OCI-M1 (cell line): ENCODE measurements at places on chromosomes 16 and 17.

DNA sequence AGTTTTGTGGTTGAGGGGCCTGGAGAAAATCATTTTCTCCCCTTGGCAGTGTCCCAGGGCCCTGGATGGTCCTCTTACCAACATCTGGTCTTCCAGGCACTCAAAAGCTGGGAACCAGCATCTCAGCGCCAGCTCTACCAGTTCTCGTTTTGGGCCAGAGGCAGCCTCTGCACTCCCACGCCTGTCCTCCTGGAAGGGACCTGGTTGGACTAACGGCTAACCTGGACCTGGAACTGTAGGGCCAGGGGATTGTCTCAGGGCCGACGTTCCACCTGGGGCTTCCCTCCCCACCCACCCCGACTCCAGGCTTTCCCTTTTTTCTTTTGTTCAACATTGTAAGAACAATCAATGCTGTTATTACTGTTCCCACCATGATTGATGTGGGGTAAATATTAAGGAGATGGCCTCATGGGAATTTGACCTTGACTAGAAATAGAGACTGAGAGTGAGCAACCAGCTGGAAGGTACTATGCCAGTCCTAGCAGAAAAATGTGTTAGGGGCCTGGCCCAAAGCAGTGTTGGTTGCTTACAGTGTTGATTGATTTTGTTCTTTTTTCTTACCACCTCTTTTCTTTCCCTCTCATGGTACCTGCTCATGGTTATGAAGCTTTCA, 81.4 kb downstream of the ABCC6 start:
- DNase-seq, result no peak

GRCh38 chr16:1981398-1981836, at the start of gene NOXO1:
Gene NOXO1, minus strand, starts transcription at chr16:1981469. Its CDS starts 290 bp downstream, at chr16:1981179.
- DNase-seq, result peak; percentile 8

DNA sequence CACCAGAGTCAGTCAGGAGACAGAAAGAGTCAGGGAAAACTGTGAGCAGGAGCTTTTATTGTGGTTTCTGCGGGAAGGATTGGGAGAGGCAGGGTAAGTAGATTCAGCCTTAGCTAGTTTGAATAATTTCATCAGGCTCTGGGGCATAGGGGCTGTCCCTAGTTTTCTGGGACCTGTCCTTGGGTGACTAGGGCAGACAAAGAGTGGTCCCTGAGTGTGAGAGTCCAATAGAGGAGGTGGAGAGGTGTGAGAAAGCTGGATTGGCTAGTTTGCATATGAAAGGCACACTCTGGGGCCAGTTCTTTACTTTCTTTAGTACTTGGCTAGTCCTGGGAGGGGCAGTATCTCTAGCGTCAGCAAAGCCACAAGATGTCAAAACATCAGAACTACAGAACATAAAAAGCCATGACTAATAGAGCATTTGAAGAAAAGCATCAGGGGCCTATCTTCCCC, 255.6 kb downstream of the HS3ST3A1 start:
- peak; percentile 91 for DNase-seq

DNA sequence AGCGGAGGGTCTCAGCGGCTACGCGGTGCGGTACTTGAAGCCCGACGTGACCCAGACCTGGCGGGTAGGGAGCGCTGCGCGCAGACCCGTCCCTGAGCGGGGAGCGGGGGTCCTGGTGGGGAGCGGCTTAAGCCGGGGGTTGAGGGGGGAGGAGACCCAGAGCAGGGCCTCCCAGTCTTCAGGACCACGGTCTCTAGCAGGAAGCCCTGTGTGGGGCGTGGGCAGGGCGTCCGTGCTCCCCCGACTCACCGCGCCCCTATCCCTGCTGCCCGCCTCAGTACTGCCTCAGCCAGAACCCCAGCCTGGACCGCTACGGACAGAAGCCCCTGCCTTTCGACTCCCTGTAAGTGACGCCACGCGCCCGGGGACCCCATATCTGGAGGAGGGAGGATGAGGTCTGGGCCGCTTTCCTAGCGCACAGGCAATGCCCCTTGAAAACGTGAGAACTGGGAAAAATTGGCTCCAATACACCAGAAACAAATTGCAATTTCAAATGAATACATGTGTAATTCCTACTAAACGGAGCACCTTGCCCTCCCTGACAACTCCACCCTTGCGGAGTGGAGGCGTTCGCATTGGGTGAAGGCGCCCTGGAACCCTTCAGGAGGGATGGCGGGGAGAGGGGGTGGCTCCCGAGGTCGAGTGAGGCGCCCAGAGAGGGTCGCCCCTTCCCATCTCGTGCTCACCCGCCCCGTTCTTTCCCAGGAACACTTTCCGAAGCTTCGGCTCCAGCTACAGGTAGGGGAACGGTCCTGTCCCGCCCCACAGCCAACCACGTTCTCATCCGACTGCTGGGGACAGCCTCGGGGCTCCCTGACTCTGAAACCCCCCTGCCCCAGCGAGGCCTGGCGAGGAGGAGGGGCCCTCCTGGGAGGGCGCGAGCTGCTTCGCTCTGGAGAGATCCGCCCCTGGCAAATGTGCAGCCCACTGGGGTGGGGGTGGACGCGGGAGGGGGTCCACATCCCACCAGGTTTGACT, 14.6 kb upstream of the CNGB1 start:
- DNase-seq, result no peak

GRCh38 chr17:9192010-9192409, 170.7 kb downstream of the NTN1 start:
- no peak for DNase-seq

DNA sequence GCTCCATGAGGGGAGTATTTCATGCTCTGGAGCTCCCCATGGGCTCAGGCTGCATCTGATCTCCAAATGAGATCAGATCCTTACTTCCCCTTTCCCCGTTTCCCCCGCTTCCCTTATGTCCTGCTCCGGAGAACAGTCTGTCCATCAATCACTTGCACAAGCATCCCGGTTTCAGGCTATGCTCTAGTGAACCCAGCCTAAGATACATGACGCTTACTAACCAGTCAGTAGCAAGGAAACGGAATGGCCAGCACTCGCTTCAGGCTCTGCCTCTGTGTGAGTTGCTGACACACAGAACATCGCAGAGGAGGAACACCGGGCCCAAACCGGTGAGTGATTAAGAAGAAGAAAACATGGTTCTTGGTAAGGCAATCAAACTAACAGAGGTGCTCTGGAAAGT, 9.4 kb upstream of the ATP5MC1 start:
- no peak for DNase-seq
